ENCODE measurements at places on chromosomes 16 and 17. TPM values are rescaled to one million over a fixed set of nuclear protein-coding genes. Genes with fewer than 3 reads are reported as not detected.

The BLMH gene
- 92.2 TPM for polyA plus RNA-seq

DNA sequence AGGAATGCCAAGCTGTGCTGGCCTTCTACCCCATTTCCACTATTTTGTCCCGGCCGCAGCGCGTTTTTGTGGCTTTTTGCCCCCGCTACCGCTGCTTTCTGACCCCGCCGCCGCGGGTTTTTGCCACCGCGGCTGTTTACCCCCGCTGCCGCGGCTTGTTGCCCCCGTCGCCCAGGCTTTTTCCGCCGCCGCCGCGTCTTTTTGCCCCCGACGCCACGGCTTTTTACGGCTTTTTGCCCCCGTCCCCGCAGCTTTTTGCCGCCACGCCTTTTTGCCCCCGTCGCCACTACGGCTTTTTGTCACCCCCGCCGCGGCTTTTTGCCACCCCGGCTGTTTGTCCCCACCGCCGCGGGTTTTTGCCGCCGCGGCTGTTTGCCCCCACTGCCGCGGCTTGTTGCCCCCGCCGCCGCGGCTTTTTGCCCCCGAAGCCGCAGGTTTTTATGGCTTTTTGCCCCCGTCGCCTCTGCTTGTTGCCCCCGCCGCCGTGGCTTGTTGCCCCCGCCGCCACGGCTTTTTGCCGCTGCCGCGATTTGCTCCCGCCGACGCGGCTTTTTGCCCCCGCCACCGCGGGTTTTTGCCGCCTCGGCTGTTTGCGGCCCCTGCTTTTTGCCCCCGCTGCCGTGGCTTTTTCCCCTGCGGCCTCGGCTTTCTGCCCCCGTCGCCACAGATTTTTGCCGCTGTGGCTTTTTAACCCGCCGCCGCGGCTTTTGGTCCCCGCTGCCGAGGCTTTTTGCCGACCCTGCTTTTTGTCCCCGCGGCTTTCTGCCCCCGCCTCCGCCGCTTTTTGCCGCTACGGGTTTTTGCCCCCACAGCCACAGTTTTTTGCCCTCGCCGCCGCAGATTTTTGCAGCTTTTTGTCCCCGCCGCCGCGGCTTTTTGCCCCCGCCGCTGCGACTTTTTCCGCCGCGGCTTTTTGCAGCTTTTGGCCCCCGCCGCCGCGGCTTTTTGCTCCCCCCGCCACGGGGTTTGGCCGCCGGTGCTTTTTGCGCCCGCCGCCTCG lies 520.4 kb upstream of the WSB1 start:
- no peak for DNase-seq

GRCh38 chr17:32863559-32863958 lies 13.4 kb downstream of the MYO1D start:
- no peak for DNase-seq

DNA sequence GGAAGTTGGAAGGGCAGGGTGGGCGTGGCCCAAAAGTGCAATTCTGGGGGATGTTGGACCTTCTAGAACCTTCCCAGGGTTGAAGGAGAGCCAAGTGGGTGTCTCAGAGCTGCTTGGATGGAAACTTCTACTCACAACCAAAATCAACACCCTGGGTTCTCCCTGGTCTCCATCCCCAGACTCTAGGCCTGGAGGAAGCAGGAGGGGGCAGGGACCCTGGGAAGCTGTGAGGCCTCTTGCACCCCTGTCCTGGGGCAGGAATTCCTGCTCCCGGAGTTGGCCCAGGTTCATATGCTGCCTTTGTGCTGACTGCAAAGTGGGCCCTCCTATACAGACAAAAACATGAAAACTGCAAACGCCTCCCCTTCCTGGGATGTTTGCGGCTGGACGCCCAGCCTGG lies 25.1 kb downstream of the TRARG1 start:
- DNase-seq: no peak

The ADGRG3 gene
- polyA plus RNA-seq: 0.27 TPM

The ALDH3A1 gene
- 1.7 TPM for polyA plus RNA-seq

The DYNLRB2 gene
- polyA plus RNA-seq: 7.6 TPM

The KRT39 gene
- not detected for polyA plus RNA-seq

DNA sequence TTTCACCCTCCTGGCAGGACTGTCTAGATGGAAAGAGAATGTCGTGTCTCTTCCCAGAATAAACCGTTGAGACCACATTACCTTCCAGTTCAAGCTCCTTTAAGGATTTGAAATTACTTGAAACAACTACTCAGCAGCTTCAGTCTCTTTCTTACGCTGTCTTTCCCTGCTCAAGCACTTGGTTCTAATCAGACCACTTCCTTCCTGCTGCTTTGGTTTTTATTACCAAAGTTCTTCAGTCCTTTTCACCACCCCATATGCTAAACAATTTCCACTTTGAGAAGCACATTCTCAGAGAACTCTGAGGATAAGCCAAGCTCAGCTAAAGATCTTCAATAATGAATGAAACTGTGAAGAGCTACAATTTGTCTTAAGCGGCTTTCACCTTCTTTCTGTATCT lies 105.4 kb downstream of the STX8 start:
- DNase-seq: no peak

The CACNB1 gene
- polyA plus RNA-seq: 8.8 TPM

- DNase-seq: no peak
Measured at GRCh38 chr16:69078073-69078472, 27.4 kb upstream of the HAS3 start.

DNA sequence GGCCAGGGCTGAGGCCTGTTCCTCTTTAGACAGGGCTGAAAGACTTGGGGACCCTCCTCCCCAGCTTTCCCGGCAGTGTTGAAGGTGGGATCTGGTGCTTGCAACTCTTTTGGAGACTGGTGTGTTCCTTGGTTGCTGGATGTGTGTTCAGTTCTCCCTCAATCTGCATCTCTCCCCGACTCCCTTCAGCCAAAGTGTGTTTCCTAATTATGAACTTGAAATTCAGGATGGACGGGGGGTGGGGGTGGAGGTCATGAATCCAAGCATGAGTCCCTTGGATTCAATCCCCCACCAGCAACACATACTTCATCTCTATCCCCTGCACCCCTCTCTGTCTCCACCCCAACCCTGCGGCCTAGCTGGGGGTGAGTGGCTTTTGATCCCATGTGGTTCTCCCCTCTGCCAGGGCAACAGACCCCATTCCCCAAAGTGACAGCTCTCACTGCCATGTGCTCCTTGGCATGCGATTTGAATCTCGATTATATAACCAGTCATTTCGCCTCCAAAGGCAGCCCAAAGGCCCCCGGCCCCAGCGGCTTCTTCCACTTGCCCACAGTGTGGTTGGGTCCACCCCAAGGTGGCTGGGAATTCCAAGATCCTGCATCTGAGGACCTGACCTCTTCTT lies 1.3 kb downstream of the ARHGAP23 start:
- no peak for DNase-seq

The TBX21 gene
- 0.07 TPM for polyA plus RNA-seq

The SDR42E2 gene
- 0.14 TPM for polyA plus RNA-seq

GRCh38 chr16:89964201-89964600 lies 15.6 kb downstream of the DEF8 start:
- no peak for DNase-seq

The TBC1D16 gene
- 33.9 TPM for polyA plus RNA-seq

The CFAP52 gene
- 3.4 TPM for polyA plus RNA-seq

The HBA2 gene
- polyA plus RNA-seq: 873 TPM

DNA sequence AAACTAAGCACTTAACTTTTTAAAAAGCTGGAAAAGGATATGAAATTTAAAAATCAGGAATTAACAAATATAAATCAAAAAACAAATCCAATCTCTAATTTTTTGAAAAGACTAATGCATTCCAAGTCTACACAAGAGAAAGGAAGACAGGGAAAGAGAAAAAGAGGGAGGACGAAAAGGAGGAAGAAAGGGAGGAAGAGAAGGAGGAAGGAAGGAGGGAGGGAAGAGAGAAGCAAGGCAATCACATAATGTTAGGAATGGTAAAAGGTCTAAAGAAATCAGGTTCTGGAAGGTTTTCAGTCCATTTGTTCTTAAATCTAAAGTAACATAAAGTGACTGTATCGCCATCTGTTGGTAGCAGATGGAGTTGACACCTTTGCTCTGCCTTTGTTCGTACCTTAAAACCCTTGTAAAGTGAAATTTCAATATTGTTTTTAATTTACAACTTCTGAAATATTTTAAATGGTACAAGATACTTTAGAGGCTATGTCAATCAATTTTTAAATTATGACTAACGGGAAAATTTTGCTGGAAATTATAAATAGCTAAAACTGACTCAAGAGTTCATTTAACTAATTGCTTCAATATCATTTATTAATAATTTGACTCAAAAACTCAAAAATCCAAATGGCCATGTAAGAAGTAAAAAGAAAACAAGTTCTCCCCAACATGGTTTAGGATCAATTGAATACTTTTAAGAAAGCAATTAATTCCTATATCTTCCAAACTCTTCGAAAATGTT lies 20.4 kb upstream of the CDYL2 start:
- DNase-seq: no peak

- peak; percentile 43 for DNase-seq
Measured at GRCh38 chr16:64864232-64864809, 257.5 kb downstream of the CDH11 start.

DNA sequence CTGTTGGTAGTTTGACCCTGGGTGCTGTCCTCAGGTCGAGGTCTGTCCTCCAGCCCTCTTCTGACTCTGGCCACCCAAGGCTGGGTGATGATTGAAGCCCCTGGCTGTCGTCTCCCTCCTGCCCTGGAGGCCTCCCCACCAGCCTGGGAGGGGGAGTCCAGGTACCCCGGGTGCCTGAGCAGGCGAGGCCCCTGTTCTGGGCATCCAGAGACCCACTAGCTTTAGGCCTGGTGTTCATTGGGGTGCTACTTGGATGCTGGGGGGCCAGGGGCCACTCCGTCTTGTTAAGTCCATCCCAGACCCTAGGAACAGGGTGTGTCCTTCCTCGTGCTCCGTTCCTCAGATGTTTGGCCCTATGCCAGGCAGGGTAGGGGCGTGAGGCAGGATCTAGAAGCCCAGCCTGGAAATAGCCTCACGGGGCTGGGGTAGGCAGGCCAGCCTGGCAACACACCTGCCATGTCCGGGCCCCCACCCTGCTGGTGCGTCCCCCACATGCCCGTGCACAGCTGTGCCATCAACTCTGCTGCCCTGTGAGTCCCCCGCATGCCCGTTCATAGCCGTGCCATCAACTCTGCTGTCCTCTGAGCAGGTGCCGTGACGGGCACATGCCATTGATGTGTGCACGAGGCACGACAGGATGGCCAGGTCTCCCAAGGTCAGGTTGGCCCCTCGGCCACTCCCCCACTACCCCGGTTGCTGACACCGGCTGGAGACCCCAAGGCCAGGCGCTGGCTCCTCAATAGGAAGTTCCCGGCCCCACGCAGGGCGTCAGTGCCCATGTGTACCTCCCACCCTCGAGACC lies 36.9 kb downstream of the GINS2 start:
- DNase-seq: no peak

DNA sequence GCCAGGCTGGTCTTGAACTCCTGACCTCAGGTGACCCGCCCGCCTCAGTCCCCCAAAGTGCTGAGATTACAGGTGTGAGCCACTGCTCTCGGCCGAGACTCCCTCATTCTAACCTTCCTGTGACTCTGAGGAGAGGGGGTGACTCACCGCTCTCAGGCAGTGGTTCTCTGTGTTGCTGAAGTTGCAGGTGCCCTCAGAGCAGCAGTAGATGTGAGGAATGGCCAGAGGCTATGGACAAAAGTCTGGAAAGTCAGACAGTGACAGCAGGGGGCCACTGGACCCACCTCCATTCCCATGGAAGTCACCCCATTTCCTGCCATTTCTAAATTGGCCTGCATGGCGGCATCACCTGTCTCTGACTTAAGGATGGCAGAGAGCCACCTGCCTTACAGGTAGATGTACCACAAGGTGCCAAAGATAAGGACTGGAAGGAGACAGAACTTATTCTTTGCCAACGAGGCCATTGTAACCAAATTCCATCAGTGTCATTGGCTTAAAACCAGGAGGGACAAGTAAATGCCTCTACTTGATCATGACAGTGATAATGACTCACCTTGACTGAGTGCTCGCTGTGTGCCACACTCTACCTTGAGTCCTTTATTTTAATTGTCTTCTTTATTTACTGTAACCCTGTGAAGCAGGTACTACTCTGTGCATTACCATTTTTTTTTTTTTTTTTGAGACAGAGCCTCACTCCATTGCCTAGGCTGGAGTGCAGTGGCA lies 15.3 kb upstream of the CNOT1 start:
- DNase-seq: no peak

DNA sequence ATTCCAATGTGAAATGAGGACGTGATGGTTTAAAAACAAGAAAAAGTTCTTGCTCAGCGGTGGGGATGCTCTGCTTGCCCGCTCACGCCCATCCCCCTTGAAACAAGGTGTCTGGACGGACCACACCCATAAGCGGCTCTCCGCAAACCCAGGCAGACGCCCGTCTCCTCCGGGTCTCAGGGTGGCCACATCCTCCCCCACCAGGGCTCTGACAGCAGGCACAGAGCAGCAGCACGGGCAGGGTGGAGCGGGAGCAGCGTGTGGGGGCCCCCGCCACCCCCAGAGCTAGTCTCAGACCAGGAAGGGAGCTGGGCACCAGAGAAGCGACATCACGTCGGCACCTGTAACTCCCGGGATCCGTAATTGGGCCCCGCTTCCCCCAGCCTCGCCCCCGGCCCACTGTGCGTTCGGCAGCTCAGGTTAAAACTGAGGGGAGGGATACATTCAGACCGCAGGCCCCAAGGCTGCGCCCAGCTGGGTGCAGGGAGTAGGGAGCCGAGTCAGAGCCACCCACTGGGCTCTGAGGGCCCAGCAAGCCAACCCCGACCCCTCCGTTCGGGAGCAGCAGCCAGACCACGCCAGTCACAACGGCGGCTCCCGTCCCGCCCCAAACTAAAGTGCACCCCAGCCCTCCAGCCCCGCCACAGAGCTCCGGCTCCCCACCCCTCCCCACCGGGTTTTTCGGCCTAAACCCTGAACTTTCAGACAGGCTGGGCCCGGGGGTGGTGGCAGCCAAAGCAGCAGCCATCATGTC lies 22.0 kb downstream of the CLUH start:
- DNase-seq: no peak
